ENCODE measurements at places on chromosomes 13 and 19. TPM values are rescaled to one million over a fixed set of nuclear protein-coding genes. Genes with fewer than 3 reads are reported as not detected.

Gene ZNF793
- 0.39 TPM for polyA plus RNA-seq

Gene FAM124A
- polyA plus RNA-seq: 0.04 TPM

Gene RAB3A
- polyA plus RNA-seq: 13.6 TPM

Gene SHISA7
- not detected for polyA plus RNA-seq

Data from IMR-90 (cell line).